ENCODE measurements at places on chromosomes 7 and 10.

DNA sequence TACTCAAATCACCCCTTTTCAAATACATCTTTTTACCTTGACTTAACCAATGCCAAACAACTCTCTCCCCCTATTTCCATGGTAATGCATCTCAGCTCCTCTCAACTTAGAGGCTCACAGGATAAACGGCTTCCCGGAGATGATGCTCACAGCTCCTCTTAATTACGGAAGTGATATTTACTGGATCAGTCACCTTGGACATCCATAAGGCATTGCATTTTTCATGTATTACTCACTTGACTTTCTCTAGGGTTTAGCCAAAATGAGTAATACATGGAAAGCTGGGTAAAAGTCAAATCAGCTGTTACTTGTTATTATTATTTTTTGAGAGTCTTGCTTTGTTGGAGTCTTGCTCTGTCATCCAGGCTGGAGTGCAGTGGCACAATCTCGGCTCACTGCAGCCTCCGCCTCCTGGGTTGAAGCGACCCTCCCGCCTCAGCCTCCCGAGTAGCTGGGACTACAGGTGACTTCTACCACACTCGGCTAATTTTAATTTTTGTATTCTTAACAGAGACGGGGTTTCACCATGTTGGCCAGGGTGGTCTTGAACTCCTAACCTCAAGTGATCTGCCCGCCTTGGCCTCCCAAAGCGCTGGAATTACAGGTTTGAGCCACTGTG, 73.3 kb upstream of the RHEB start:
- peak; percentile 92 for DNase-seq

DNA sequence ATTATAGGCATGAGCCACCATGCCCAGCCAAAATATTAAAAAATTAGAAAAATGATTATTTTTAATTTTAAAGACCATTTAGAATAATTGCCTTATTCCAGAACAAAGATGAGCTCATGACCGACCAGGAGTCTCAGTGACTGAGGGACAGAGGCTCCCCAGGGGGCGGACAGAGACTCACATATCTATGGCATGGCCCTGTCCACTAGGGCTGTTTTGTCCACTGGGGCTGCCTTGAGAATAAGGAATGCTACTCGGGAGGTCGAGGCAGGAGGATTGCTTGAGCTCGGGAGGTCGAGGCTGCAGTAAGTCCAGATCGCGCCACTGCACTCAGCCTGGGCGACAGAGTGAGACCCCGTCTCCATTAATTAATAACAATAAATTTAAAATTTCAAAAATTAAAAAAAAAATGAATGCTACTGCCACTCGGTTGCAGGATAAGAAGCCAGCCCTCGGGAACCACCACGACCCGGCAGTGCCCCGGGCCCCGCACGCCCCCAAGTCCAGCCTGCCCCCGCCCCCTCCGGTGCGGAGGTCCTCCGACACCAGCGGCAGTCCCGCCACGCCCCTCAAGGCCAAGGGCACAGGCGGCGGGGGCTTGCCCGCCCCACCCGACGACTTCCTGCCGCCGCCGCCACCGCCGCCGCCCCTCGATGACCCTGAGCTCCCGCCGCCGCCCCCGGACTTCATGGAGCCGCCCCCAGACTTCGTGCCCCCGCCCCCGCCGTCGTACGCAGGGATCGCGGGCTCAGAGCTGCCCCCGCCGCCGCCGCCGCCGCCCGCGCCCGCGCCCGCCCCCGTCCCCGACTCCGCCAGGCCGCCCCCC, 128.6 kb downstream of the APBB1IP start:
- no peak for DNase-seq

DNA sequence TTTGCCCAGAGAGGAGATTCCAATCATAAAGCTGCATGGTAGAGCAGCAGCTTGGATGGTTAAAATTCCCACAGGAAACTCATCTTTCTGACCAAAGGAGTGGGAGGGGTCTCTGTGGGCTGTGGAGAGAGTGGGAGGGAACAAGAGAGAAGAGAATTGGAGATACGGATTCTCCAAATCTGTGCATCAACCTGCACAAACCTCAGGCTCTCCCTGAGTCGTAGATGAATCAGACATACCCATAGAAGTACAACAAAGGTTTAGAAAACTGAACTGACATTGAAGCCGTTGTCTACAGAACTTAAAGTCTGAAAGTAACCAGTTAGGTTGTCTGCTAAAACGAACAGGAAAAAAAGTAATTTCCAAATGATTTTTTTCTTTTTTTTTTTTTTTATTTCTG, 41.9 kb downstream of the CYCS start:
- no peak for DNase-seq

- peak; percentile 25 for DNase-seq
Observed at GRCh38 chr10:86535132-86535882, 13.7 kb upstream of the WAPL start.

DNA sequence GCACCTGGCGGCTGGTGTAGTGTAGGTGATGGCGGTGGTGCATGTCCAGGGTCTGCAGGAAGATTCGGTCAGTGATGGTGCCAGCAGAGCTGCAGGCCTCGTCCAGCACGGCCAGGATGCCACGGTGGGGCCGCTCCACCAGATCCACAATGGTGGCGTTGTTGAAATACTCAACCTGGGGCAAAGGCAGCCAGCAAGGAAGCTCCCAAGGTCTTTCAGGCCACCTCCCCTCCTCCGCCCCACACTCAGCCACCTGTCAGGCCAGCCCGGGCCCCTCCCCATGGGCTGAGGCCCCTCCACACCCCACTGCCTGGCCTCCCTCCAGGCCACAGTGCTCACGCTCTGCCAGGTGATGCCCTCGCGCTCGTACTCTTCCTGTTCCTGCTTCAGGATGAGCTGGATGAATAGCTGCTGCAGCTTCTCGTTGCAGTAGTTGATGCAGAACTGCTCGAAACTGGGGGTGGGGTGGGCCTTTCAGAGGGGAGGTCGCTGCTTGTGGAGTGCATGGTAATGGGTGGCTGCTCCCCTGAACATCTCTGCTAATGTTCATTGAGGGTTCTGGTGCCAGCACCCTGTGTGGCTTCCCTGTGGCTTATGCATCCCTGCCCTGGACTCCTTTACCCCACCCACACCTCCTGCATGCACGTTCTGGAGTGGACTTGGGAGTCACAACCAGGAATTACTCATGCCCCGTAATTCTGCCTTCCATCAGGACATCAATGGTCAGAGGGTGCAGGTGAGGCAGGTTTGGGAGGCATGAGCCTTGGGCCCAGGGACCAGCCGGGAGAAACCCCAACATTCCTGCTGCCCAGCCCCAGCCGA, 8.9 kb downstream of the MYO1G start:
- no peak for DNase-seq

DNA sequence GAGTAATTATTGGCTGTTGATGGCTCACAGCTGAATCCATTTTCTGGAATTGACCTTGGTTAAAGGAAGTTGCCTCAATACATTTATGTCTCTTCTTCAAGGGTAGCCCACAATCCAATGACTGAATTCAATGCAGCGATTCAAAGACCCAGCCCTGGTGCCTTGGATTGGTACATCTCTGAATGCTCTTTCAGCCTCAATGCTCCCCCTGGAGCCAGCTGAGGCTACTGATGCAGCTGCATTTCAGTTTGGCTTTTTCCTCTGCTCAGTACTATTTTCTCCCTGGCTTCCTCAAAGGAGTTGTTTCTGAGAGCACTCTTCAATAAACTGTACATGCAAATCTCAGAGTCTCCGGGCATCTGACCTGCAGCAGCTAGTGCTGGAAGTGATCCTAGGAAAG, 633 bp upstream of the EBLN1 start:
- DNase-seq, result no peak

DNA sequence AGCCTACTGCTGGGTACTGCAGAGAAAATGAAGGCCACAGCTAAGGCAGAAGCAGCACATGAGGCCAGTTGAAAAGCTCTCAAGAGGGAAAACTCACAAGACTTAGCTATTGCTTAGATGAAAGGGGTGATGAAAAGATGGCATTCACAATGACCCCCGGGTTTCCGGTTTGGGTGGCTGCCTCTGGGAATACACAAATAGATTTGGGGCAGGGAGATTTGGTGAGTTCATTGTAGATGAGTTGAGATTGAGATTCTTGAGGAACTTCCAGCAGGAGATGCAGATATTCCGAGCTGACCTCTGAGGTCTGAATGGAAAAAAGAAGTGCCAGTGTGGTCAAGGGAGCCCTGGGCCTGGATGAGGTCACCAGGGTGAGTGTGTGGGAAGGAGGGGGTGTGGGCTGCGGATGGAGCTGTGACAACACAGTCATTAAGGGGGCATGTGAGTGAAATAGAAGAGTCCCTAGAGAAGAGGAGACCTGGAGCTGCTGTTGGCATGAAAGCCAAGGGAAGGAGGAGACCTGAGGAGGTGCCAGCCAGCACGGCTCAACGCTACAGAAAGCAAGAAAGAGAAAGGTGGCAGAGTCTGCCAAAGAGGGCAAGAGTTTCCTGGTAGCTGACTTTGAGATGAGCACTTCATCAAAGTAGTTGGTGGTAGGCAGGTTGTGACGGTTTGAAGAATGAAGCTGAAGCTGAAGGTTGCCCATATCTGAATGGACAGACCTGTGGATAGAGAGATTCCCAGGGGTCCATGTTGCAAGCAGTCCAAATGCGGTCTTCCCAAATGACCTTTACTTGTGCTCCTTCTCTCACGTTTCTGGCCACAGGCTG, 43.7 kb downstream of the HIF1AN start:
- no peak for DNase-seq

DNA sequence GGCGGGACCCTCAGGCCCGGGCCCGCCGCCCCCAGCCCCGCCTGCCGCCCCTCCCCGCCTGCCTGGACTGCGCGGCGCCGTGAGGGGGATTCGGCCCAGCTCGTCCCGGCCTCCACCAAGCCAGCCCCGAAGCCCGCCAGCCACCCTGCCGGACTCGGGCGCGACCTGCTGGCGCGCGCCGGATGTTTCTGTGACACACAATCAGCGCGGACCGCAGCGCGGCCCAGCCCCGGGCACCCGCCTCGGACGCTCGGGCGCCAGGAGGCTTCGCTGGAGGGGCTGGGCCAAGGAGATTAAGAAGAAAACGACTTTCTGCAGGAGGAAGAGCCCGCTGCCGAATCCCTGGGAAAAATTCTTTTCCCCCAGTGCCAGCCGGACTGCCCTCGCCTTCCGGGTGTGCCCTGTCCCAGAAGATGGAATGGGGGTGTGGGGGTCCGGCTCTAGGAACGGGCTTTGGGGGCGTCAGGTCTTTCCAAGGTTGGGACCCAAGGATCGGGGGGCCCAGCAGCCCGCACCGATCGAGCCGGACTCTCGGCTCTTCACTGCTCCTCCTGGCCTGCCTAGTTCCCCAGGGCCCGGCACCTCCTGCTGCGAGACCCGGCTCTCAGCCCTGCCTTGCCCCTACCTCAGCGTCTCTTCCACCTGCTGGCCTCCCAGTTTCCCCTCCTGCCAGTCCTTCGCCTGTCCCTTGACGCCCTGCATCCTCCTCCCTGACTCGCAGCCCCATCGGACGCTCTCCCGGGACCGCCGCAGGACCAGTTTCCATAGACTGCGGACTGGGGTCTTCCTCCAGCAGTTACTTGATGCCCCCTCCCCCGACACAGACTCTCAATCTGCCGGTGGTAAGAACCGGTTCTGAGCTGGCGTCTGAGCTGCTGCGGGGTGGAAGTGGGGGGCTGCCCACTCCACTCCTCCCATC, 82.7 kb downstream of the PAX2 start:
- DNase-seq, result peak; percentile 16

- DNase-seq, result no peak
Observed at GRCh38 chr10:69898941-69899340, 97.2 kb downstream of the COL13A1 start.

DNA sequence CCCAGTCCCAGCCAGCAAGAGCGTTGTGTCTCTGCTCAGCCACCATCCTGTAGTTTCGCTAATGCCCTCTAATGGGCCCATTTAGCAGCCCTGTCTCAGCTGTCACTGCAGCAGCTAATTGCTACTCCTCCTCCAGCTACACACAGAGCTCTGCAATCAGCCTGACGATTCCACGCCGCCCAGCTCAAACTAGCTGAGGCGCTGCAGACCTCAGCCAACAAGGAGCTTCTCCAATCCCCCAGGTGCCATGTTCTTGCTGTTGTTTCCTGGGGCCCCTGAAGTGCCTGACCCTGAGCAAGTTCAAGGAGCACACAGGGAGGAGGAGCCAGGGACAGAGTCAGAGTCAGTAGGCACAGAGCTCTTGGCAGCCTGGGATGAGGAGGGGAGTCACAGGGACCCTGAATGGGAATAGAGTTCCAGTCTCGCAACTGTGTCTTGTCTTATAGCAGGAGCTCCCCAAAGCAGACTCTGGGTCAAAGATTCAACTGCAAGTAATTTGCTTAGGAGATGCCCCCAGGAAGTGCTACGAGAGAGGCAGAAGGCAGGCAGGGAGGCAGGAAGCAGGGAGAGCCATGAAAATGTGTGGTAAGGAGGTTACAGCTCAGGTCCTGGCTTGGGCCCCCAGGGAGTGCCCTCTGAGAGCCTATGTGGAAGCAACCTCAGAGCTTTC, 135.8 kb upstream of the UNC5B start:
- no peak for DNase-seq

DNA sequence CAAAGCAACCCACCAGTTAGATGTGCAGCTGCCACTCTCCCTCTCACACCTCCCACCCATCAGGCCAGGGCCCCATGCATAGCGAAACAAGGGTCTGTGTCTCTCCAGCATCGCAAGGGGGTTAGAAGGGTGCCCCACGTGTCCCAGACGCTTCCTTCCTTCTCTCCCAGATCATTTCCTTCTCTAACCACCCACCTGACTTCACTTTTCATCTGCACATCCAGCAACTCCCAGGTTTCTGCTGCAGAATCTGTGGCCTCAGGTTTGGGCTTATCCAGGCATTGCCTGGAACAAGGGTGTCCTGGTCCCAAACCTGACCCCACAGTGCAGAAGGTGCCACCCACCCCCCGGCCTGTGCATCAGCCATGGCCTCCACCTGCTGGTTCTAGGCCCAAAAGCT, 14.4 kb downstream of the PDIA4 start:
- DNase-seq, result no peak

GRCh38 chr7:80472491-80473200, 39.2 kb downstream of the GNAT3 start:
- no peak for DNase-seq

- no peak for DNase-seq
Observed at GRCh38 chr7:91847876-91848588, 32.5 kb downstream of the MTERF1 start.

DNA sequence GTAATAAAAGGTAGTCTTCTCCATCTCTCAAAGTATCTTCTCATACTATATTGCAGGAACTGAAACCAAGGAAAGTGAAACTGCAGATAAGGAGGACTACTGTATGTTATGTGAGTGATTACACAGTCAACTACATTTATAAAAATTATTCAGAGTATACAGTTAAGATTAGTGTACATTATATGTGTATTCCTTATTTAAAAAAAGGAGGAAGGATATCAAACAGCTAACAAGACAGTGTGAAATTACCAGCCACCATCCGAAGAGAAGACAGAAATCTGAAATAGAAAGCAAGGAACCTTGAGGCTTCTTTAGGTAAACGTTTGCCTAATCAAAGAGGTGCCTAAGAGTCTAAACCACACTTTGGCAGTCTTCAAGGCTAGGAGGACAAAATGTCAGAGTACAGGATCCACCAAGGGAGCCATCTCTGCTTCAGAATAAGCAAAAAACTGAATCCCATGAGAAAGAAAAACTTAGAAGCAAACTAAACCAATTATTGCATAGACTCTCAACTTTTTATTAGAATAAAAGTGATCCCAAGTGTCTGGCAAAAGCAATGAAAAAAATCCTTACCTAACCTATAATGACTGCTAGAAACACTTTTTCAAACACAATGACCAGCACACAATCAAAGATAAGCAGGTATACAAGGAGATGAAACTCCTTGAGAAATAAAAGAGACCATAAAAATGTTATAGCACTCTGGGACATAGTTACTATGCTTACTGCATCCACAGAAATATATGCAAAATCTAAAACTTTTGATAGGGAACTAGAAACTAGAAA, 6.4 kb downstream of the USP6NL start:
- DNase-seq, result peak; percentile 28

- no peak for DNase-seq
Observed at GRCh38 chr7:91875851-91876250, 4.7 kb downstream of the MTERF1 start.

Data from mesenchymal stem cell (in vitro differentiated cells and primary cell).